Heart left ventricle (tissue), 16 donors: ENCODE measurements at places on chromosomes 4 and X.

GRCh38 chrX:142671036-142671435, 354.7 kb upstream of the SPANXN4 start:
- no peak for DNase-seq

GRCh38 chr4:98113012-98113411, 30.3 kb downstream of the STPG2 start:
- DNase-seq = no peak

- DNase-seq = no peak
These were observed 343.4 kb upstream of the RASGEF1B start for GRCh38 chr4:81814987-81815541.

- no peak for DNase-seq
These were observed 2060.4 kb downstream of the ARAP2 start for GRCh38 chr4:34183926-34184325.

- DNase-seq = no peak
These were observed 28.9 kb downstream of the CPLX1 start for GRCh38 chr4:797066-797465.

- no peak for DNase-seq
These were observed 238.2 kb upstream of the MAD2L1 start for GRCh38 chr4:120304801-120305200.

DNA sequence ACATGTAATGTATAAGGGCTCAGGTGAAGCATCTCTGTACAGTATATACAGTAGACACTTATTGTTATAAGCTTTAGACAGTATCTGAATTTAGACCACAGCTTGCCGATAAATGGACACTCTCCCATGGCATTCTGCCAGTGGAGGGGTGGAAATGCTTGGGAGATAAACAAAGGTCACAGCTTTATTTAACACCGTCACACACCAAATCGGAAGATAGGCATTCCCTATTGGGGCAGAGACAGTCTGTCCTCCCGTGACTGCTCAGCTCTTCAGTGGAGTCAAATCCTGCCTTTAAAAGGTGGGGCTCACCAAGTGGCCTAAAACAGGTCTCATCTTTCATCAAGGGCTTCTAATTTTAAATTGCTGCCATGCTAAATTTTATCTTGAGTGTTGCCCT, 178.8 kb downstream of the CAMK2D start:
- no peak for DNase-seq

- no peak for DNase-seq
These were observed 716 bp downstream of the FHIP1A start for GRCh38 chr4:151409470-151410313.

GRCh38 chrX:118152721-118153120, 36.1 kb upstream of the KLHL13 start:
- no peak for DNase-seq

GRCh38 chr4:1237981-1238675, 10.8 kb downstream of the CTBP1 start:
- DNase-seq = no peak

DNA sequence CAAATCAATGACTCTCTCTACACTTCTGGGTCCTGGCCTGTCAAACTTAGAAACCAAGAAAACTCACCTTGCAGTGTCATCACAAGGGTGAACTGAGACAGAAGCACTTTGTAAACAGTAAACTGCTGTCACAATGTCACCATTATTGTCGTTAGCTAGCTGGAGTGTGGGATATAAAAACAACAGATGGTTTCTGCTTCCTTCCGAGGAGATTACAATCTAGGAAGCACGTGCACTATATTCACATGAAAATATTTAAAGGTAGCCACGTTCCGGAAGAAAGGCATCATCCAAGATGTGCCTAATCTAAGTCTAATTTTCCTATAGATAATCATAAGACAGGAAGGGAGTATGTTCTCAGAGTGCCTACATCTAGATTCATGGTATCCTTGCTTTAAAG, 64.7 kb upstream of the ACSL1 start:
- no peak for DNase-seq

GRCh38 chr4:65227628-65228027, 442.7 kb downstream of the EPHA5 start:
- no peak for DNase-seq

GRCh38 chr4:183918696-183919095, 13.6 kb downstream of the STOX2 start:
- DNase-seq = no peak

GRCh38 chr4:140308366-140309123, 64.9 kb upstream of the SCOC start:
- DNase-seq = peak; percentile 85

- DNase-seq = peak; percentile 46
These were observed 136.8 kb downstream of the TECRL start for GRCh38 chr4:64272432-64272831.

DNA sequence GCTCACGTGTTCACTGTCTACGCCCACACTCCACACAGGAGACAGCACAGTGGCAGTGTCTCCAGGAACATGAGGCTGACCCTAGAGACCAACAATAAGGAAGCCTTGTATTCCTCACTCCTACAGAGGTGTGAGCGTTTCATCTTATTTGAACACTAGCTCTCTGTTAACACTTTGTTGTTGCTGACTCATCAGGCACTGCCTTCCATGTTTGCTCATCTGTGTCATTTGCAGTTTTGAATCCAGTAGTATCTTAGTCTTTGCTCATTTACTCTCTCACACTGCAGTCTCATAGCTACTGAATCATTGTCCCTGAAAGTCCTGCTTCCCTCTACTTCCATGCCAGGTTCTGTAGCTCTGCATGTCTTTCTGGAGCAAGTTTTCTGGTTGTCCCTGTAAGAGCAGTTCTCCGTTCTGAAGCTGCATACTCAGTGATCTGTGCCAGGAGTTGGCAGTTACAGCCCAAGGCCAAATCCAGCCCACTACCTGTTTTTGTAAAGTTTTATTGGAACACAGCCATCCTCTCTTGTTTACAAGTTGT, 80.3 kb upstream of the DCLK2 start:
- no peak for DNase-seq

DNA sequence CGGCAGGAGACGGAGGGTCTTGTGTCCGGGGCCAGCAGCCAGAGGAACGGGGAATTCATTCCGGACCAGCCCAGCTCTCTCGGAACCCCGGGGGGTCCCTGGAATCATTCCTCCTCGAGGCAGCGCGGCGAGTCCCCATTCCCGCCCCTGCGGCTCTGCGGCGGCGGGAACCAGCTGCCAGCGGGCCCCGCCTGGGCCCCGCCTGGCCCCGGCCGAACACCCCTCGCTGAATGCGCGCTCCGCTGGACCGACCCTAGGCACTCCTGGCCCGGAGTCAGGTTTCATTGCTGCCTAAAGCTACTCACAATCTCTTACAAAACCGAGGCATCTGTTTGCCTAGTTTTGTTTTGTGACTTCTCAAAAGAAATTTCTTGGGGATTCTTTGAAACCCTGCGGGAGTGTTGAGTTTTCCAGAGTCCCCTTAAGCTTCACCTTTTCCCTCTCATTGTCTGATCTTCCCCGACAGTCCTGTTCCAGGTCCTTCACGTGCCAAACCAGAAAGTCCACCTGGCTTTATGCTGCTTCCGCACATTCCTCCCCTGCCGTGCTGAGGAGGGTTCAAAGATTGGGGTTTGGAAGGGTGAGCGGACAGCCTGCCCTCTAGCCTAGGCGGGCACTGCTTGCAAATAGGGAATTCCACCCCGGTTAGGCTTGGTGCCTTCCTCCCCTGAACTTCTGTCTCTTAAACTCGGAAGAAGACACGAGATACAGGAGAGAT, 789 bp downstream of the ARHGAP10 start:
- DNase-seq = peak; percentile 58

- DNase-seq = no peak
These were observed 907.1 kb downstream of the RPA4 start for GRCh38 chrX:97790850-97791249.

DNA sequence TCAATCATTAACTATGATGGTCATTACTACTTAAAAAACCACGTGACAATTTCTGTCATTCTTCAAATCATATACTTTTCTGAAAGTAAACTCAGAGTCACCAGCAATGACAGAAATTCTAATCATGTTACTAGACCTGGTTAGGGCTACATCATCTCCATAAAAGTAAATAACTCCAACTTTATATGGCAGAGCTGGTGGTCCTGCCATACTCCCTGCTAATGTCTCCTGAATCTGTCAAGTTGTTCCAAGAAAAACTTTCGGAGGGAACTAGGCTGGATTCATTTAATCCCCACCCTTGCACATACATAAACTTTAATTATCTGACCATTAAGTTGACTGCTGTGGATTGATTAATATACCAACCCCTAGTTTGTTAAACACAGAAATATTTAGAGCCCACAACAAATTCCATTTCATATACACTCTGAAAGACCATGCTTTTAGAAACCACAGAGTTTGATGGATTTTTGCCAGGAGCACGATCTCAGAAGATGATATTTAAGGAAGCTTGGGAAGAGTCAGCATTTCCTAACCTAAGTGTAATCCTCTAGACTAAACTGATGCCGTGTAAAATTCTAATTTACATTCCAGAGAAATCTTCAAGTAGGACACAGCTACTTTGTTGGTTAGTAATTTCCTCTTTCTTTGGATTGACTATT, 577.0 kb downstream of the FAT4 start:
- no peak for DNase-seq
